ENCODE measurements at places on chromosomes 1 and 21.

- no peak for DNase-seq
Measured at GRCh38 chr21:39537571-39537970, 75.2 kb upstream of the B3GALT5 start.

DNA sequence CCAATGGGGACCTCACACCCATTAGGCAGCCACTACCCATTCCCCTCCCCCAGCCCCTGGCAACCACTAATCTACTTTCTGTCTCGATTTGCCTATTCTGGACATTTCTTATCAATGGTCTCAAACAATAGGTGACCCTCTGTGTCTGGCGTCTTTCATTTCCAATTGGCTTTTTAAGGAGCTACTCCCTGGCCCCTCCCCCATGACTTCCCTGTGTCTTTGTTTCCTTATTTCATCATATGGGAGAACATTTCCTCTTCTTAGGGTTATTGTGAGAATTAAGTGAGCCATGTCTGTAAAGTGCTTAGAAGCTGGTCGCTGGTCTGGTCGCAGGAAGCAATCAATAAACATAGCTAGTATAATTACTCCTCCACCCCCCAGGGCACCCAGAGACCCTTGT is 80.9 kb downstream of the SPSB1 start:
- peak; percentile 27 for DNase-seq

DNA sequence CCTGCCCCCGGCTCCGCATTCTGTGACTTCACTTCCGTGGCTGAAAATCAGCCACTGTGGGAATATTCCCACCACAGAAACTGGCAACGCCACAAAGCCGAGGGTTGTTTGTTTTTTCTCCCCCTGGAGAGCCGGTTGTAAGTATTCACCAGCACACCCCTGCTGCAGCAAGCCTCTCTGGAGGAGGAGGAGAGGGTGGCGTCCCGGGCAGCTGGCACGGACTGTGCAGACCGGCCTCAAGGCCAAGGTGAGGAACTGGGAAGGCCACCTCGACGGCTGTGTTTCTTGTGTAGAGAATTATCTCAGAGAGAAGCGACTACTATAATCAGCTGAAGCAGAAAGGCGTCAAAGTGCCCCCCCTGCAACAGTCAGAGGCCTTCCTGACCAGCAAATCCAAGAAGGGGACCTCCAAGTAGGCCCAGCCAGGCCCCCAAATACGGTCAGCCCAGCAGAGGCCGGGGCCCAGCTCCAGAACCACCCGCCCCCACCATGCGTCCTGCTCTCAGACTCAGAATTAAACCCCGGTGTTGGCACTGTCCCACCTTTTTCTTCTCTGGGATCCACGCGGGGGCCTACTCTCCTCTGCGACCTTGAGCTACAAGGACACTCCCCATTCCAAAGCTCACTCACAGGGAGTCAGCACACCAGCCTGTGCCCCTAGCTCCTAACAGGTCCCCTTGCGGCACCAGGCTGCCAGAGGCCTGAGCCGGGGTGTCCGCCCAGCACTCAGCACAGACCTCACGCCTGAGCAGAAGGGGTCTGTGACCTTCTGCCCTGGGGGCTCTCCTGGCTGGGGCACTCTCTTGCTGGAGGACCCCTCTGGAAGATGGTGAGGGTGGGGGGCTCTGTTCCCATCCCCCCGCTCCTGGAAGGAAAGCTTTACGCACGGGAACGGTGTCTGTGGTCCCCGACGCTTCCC is 1.2 kb upstream of the SMIM1 start:
- DNase-seq = no peak

- DNase-seq = peak; percentile 76
Measured at GRCh38 chr1:66253330-66253921, 280.5 kb upstream of the SGIP1 start.

- peak; percentile 11 for DNase-seq
Measured at GRCh38 chr21:42384989-42385388, 10.9 kb downstream of the TMPRSS3 start.

- no peak for DNase-seq
Measured at GRCh38 chr1:180274221-180274620, 44.2 kb downstream of the LHX4 start.

DNA sequence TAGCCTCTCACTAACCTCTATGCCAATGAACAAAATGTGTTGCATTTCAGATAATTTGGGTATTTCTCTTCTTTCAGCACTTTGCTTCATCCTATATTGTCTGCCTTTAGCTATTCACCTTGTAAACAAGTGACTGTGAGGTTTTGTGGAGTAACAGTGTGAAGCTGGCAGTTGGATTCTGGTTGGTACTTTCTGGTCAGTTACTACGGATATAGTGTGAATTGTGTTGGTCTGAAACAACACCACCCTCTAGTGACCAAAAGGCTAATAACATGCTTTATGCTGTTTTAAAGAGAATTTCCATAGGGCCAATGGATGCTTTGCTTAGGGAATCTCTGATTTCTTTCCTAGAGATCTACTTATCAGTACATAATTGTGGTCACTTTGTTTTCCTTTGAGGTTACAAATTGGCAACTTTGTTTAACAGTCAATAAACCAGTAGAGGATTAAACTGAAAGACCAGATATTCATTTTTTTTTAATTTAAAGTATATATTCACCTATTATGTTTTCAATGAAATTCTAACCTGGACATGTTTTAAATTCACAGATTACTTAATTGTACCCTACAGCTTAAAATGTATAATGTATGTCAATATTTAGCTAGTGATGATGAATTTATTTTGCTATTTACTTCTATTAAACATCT is 2.5 kb upstream of the PTGER3 start:
- peak; percentile 90 for DNase-seq

DNA sequence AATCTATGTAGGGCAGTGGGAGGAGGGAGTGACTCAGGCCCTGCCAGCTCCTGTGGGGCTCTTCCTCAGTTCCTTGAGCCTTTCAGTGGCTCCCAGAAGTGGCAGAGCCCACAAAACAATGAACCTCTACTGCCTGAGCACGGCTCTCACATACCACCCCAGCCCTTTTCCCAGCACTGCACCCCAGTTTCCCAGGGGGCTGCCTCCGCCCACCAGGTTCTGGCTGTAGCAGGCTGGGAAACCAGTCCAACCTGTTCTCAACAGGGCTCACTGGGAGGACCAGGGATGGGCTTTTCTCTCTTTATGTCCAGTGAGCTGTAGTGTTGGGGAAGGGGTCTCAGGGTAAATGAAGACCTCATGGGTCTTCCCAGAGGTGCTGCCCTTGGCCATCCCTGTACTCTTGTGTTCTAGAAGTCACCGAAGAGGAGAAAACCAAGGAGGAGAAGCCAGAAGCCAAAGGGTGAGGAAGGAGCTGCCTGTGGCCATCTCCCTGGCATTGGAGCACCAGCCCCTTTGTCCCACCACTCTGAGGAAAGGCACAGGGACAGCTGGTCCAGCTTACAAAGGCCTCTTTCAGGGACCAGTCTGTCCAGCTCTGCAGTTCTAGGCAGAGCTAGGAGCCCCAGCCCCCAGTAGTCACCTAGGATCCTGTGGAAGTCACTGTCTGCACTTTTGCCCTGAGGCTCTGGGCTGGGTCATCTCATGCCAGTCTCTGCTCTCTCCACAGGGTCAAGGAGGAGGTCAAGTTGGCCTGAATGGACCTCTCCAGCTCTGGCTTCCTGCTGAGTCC is 3.5 kb downstream of the MARCKSL1 start:
- DNase-seq = no peak

DNA sequence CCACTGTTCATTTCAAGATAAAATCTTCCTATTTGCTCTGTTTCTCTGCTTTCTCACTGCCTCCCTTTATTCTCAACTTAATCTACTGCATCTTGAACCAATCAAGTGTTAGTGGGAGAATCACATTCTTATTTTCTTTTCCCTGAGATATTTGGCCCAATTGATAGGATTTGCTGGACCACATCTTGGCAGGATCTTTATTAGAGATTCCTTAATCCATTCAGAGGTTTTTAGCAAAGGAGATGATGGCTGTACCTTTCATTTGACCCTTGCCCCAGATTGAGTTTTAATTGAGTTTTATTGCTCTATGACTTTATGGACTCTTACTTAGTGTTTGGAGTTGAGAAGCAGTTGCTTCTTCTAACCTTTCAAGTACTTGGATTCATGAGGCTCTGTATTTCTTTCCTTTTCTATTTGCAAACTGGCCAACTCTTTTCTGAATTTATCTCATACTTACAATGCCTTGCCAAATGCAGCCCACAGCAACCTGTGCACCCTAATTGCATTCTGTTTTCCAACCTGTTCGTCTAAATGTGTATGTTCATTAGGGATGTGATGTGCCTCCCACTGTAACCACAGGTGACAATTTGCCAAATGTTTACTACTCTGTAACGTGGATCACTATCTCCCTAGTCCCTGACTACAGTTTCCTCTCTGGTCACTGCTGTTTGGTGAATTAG is 274.8 kb upstream of the KAZN start:
- DNase-seq = no peak

DNA sequence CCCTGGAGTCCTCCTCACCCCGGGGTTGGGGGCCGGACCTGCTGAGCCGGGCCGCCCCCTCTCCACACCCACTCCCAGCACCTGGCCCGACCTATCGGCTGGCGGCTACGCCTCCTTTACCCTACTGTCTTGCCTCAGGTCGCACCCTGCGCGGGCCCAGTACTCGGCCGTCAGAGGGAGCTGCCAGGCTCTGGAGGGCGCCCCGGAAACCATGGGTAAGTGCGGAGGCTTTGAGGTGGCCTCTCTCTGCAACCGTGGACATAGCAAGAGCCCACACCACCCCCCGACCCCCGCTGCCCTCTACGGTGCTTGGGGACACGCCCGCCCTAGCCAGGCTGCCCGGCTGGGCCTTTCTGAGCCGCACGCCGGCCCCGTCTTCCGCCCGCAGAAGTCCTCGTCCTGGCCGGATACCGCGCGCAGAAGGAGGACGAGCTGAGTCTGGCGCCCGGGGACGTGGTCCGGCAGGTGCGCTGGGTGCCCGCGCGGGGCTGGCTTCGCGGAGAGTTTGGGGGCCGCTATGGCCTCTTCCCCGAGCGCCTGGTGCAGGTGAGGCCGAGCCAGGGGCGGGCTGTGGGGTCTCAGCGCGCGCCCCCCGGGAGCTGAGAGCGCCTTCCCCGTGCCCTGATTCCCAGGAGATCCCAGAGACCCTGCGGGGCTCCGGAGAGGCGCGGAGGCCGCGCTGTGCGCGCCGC is at the start of gene SH3D21:
TSS of gene SH3D21 (plus strand) at position 159 of the 692 bp plus-strand sequence. CDS start at position 212, 53 bp downstream.
- no peak for DNase-seq

- no peak for DNase-seq
Measured at GRCh38 chr1:151981178-151981525, 12.5 kb downstream of the S100A10 start.

DNA sequence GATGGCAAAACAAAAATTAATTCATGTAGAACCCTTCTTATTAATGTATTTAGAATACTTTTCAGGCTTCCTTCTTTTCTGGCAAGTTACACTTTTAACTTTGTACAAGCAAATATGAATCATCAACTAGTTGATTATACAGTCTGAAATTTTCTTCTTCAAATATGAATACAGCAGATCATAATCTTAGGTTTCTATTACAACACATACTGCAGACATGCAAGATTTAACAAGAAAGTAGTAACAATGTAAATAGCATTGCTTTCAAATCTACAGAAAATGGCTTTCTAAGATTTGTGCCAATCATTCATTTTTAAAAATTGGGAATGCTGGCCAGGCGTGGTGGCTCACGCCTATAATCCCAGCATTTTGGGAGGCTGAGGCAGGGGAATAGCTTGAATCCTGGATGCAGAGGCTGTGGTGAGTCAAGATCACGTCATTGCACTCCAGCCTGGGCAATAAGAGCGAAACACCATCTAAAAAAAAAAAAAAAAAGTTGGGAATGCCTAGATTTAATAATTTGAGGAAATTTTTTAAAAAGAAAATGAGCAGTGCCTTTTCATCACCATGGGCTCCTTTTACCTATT is 68.4 kb upstream of the DPYD start:
- no peak for DNase-seq

GRCh38 chr1:35029761-35030160 is 2.0 kb downstream of the ZMYM6 start:
- DNase-seq = peak; percentile 9

DNA sequence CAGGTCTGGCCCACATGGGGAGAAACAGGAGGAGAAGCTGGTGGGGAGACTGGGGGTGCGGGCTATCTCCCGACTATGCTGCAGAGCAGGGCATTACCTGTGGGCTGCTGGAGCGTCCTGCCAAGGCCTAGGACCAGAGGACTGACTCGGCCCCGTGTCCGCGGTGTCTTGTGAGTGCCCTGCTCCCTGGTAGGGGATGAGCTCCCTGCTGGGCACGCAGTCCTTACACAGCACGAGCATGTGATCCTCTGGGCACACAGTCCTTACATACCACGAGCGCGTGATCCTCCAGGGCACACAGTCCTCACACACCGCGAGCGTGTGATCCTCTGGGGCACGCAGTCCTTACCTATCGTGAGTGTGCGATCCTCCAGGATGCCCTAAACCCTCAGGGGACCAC is 31.8 kb upstream of the CSF3R start:
- no peak for DNase-seq

- no peak for DNase-seq
Measured at GRCh38 chr1:200099040-200099439, 71.5 kb downstream of the NR5A2 start.

DNA sequence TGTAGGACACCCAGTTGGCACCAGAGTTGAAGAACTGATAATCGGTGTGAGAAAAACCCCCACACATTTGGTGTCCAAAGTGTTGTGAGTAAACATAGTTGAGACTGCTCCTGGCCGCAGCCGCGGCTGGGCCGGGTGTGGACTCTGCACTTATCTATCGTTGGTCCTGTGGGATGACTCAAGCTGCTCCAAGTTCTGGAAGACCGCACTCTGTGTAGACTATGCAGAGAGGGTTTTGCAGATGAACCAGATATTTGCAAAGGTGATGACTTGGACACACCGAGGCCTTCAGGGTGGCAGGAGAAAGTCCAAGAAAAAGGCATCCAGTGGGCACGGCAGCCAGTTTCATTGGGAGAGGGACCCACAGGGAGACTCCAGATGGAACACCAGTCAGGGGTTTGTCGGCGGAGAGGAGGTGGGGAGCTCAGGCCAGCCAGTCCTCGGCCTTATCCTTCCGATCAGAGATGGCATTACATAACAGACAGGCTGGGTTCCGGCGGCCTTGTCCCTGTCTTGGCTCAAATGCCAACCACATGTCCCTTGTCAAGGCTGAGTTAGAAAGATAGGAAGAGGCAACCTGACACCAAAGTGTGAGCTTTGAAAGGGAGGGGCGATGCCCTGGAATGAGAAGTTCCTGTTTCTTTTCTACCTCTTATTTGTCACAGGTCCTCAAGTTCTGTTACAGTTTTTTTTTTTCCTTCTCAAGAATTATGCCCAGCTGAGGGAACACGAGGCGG is 21.1 kb downstream of the C2CD2 start:
- DNase-seq = peak; percentile 98

Measured in KBM-7 (cell line).